Ovary (tissue), 10 donors: ENCODE measurements at places on chromosomes 2 and 18. TPM values are rescaled to one million over a fixed set of nuclear protein-coding genes. Genes with fewer than 3 reads are reported as not detected.

GRCh38 chr2:219727771-219728429, 100.5 kb downstream of the SLC4A3 start:
- DNase-seq: no peak

The VSNL1 gene
- total RNA-seq: 5.4 TPM

The SLC25A12 gene
- total RNA-seq: 23.6 TPM

The LRRC30 gene
- total RNA-seq: not detected

- no peak for DNase-seq
These were observed 130.5 kb downstream of the PXDN start for GRCh38 chr2:1613731-1614354.

The NT5C1B gene
- total RNA-seq: not detected

- no peak for DNase-seq
These were observed 58.6 kb downstream of the GALNT14 start for GRCh38 chr2:31079665-31080064.

DNA sequence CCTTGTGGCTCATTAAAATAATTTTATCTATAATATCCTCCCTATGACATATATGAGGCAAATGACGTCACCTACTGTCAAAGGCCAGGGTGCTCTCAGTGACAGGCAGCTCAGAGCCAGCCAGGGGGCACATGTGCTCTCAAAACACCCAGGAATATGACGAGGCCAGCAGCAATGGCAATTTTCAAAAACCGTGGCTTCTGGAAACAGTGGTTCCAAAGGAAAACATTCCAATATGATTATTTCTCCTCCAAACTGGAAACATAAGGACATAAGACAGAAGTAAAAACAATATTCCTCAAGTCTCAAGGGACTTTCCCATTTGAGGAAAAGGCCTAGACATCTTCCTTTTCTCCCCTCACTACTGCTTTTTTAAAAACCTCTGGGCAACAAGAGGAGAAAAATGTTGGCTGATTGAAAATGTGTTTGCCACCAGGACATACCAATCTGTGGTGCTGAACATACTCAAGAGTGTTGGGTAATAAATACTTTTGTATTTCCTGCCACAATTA, 40.8 kb downstream of the RNF152 start:
- no peak for DNase-seq

The PRSS56 gene
- not detected for total RNA-seq

The LIMS4 gene
- 0.99 TPM for total RNA-seq

The INHBB gene
- 3.5 TPM for total RNA-seq

DNA sequence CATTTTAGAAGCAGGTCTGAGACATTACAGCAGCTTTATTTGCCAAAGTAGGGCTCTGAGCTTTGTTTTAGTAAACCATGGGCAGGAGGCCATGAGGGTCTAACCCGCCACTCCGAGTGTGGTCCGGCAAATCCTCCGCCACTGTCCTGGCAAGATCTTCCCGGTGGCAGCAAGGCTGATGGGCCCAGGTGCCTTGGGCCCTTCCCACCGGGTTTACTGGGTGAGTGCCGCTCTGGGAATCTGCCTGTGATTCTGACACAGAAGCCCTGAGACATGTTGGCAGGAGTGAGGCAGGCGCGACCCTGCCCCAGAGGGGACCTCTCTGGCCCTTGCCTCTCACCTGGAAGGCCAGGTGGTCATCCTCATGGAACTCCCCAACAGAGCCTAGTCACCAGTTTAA, 29.9 kb downstream of the MTERF4 start:
- peak; percentile 24 for DNase-seq

The ALK gene
- 0.35 TPM for total RNA-seq

DNA sequence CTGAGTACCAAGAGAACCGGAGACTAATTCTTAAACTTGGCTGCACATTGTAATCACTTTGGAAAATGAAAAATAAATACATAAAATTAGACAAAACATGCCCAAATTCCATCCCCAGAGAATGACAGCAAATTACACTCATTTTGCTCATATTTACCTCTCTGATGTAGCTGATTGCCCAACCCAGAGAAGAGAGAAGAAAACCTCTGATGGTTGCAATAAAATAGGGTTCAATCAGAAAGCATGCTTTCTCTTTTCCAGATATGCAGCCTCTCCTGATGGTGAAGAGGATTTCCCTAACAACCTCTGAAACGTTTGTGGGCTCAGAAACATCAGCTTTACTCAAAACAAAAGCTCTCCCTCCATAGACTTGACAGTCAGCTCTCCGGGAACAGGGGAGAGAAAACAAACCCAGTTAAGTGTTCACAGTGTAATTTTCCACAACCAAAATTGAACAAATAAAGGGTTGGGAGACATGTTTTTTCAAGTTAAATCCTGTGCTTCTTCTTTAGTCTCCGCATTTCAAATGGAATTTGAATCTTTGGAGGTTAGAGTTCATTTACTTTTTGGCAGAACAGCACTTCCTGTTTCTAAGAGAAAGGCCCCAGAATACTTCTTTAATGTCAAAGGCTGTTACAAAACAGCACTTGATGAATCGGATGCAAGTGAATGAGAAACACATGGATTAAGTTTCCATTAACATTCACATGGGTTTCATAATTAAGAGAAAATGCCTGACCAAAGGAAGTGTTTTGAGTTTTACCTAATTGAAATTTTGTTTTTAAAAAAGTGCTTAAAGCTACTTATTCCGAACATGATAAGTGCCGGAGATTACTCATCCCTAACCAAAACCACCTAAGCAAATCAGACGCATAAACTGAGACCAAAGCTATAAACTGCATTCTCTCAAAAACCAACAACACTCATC, 570.1 kb upstream of the SYT4 start:
- DNase-seq: no peak

- no peak for DNase-seq
These were observed 148.6 kb downstream of the TWIST2 start for GRCh38 chr2:238996331-238997136.

The FOXD4L1 gene
- total RNA-seq: 0.15 TPM

The MOGAT1 gene
- not detected for total RNA-seq

DNA sequence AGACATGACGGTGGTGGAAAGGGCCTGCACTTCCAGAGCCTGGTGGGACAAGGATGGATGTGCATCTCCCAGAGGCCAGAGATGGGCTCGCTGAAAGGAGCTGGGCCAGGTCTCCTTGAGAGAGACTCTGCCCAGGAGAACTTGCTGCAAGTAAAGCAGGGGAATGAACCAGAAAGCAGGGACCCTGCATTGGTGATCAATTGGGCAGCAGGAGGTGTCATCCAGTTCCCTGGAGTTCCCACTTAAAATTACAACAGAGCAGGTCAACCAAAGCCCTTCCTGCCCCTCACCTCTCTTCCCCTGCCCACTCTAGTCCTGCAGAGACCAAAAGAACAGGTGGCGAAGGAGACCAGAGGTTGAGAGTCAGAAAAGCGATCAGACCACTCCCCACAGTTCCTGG, 69.7 kb upstream of the CAB39 start:
- no peak for DNase-seq

The ALPP gene
- 21.6 TPM for total RNA-seq

- DNase-seq: no peak
These were observed 231.7 kb upstream of the SLC39A10 start for GRCh38 chr2:195425328-195425727.

DNA sequence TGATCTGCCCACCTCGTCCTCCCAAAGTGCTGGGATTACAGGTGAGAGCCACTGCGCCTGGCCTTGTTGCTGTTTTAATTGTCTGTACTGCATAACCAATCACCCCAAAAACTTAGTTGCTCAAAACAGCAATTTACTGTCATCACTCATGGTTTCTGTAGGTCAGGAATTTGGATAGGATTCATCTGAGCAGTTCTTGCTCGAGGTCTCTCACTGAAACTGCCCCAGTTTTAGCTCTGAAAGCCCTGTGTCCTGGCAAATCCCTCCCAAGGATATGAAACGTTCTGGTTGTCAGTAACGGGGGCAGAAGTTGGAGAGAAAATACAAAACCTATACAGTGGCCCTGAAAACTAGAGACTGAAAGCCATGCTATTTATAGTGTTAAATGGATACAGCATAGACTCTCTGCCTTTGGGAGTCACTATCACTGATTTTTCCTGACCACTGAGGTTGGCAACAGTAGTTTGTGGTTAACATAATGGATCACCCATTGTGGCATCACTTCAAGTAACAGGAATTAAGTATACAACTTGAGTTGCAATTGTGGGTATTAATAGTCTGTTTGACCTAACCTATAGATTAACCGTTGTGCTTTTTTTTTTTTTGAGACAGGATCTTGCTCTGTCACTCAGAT, 27.2 kb upstream of the ERICH2 start:
- no peak for DNase-seq

GRCh38 chr2:89849731-89850130, 1158.3 kb downstream of the RPIA start:
- DNase-seq: no peak

The STRN gene
- 18.2 TPM for total RNA-seq

DNA sequence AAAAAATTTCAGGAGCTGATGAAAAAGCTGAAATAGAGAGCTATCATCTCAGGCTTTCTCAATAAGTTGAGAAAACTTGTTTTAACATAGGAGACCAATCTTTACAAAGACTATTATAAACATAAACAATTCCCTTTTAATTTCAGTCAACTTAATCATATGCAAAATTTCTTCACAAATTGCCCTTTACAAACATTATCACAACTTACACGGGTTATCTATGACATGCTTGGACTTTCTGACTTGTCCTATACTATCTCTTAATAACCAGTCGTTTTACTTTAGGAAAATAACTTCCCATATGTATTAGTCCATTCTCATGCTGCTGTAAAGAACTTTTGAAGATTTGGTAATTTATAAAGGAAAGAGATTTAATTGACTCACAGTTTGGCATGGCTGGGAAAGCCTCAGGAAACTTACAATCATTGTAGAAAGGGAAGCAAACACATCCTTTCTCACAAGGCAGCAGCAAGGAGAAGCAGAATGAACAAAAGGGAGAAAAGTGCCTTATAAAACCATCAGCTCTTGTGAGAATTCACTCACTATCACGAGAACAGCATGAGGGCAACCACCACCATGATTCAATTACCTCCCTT, 1583.7 kb upstream of the CELF4 start:
- DNase-seq: no peak

DNA sequence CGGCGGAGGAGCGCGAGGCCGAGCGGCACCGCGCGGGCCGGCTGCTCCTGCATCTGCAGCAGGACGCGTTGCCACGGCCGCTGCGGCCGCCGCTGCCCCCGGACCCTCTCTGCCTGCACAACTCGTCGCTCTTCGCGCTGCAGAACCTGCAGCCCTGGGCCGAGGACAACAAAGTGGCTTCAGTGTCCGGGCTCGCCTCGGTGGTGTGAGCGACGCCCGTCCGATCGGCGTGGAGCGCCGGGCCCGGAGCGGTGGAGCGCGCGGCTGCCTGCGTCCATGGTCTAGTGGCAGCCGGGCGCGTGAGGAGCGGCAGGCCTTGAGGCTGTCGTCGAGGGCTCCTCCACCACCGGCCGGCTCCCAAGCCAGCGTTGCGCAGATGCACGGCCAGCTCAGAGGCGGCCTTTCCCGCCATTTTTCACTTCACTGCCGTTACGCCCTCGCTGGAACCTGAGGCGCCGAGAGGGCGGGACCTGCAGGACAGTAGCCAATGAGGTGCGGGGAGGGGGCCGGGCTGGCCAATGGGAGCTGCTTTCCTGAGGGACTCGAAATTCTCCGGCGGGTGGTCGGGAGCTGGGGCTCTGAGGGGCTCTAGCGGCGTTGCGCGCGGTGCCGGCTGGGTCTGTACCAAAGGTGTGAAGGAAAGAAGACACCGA, 1.9 kb downstream of the TLX2 start:
- no peak for DNase-seq

The GAD1 gene
- 0.36 TPM for total RNA-seq

The SERPINB12 gene
- not detected for total RNA-seq

GRCh38 chr2:26422947-26423629, 21.4 kb downstream of the DRC1 start:
- DNase-seq: no peak

The GPR45 gene
- total RNA-seq: not detected

DNA sequence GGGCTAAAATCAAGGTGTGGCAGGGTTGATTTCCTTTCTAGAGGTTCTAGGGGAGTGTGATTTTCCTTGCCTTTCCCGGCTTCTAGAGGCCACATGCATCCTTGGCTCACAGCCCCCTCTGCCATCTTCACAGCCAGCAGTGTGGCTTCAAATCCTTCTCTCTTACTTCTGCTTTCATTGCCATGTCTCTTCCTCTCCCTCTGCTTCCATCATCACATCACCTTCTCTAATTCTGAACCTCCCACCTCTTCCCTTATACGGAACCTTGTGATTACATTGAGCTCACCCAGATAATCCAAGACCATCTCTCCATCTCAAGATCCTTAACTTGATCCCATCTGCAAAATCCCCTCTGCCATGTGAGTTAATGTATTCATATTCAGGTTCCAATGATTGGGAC, 56.2 kb upstream of the RMDN2 start:
- no peak for DNase-seq

DNA sequence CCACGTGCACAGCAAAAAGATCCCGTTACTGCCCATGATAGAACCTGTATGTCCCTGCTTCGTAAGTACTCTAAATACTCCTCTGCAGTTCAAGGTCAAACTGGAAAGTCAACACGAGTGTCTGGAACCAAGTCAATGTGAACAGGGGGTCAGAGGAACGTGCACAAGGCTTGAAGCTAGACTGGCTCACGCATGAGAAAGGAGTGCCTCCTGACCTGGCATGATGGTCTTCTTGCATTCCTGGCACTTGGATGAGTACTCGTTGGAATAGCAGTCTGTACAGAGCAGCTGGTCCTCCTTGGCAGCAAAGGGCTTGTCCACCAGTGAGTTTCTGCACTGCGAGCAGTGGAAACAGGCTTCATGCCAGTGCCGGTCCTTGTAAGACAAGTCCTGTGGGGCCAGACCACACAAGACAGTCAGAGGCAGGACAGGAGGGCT, 25.5 kb downstream of the FHL2 start:
- peak; percentile 85 for DNase-seq

The FLACC1 gene
- total RNA-seq: 4.3 TPM

The ACVR2A gene
- 23.2 TPM for total RNA-seq

The ITGA4 gene
- 2.0 TPM for total RNA-seq

DNA sequence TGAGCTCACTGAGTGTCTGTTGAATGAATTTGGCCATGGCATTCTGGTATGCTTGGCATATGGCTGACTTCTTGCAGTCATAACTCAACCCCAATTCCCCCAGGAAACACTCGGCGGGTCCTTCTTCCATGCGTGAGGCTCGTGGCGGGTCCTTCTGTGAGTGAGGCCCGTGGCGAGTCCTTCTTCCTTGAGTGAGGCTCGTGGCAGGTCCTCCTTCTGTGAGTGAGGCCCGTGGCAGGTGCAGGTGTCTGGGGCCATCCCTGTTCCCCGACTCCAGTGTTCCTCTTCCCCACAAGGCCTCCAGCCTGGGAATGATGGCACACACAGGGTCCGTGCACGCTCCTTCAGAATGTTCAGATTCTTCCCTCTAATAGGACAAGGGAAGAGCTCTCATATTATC, 169.0 kb downstream of the EIPR1 start:
- DNase-seq: no peak

DNA sequence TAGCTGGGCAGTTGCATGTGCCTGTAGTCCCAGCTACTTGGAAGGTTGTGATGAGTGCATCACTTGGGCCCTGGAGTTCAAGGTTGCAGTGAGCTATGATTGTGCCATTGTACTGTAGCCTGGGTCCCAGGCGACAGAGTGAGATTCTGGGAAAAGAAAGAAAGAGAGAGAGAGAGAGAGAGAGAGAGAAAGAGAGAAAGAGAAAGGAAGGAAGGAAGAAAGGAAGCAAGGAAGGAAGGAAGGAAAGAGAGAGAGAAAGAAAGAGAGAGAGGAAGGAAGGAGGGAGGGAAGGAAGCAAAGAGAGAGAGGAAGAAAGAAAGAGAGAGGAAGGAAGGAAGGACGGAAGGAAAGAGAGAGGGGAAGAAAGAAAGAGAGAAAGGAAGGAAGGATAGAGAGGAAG, 128.4 kb downstream of the GALNT3 start:
- DNase-seq: no peak

The KCNF1 gene
- total RNA-seq: not detected
